NCI-H526 (cell line): ENCODE measurements at places on chromosomes 13 and 19.

GRCh38 chr19:7349231-7349591 lies 474 bp downstream of the ARHGEF18 start:
- no peak for DNase-seq

GRCh38 chr19:49361438-49362047 lies 673 bp downstream of the TEAD2 start:
- no peak for DNase-seq

DNA sequence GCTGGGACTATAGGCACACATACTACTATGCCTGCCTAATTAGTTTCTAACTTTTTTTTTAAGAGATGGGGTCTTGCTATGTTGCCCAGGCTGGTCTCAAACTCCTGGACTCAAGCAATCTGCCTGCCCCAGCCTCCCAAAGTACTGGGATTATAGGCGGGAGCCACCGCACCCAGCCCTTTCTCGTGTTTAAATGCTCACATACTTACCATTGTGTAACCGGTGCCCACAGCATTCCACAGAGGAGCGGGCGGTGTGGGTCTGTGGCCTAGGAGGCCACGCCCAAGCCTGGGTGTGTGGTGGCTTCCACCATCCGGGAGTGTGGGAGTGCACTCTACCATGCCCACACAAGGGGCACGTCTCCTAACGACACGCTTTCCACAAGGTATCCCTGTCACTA lies 7.7 kb downstream of the LMNB2 start:
- DNase-seq, result no peak

DNA sequence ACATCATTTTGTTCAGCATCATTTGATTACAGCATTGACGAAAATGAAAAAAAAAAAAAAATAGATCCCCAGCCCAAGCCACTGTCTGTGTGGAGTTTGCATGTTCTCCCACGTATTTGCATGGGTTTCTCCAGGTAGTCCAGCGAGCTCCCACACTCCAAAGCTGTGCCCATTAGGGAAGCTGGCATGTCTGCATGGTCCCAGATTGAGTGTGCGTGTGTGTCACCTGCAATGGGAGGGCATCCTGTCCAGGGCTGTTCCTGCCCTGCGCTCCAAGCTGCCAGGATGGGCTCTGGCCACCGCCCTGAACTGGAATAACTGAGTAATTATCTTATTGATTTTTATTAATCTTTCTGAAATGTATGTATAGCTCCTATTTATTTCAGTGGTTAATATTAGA lies 88.6 kb downstream of the KLF12 start:
- DNase-seq, result peak; percentile 97

DNA sequence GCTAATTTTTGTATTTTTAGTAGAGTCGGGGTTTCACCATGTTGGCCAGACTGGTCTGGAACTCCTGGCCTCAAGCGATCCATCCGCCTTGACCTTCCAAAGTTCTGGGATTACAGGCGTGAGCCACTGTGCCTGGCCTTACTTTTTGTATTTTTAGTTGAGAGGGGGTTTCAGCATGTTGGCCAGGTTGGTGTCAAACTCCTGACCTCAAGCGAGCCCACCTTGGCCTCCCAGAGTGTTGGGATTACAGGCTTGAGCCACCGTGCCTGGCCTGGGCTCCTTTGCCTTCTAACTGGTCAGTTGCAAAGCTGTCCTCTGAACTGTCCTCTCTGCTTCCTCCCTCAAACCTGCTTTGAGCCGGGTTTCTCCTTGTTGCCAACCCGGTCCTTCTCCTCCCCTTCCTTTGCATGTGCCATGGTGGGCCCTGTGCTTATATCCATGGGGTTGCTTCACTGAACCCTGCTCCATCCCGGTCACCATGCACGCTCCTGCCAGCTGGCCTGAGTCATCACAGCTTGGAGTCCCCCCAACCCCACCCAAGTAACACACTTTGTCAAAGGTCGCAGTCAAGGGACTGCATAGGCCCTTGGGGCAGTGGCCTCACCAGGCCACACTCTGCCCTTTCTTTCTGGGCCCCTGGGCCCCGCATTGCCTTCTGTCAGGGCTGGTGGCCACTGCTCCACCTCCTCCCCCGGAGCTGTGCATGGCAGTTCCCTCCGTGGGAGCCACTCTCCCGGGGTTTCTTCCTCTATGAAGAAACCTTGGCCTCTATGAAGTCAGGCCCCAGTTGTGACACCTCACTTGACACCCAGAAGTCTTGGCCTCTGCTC lies 21.2 kb downstream of the WTIP start:
- DNase-seq, result no peak

- DNase-seq, result no peak
Measured at GRCh38 chr19:46726551-46726950, 9.6 kb upstream of the PRKD2 start.

DNA sequence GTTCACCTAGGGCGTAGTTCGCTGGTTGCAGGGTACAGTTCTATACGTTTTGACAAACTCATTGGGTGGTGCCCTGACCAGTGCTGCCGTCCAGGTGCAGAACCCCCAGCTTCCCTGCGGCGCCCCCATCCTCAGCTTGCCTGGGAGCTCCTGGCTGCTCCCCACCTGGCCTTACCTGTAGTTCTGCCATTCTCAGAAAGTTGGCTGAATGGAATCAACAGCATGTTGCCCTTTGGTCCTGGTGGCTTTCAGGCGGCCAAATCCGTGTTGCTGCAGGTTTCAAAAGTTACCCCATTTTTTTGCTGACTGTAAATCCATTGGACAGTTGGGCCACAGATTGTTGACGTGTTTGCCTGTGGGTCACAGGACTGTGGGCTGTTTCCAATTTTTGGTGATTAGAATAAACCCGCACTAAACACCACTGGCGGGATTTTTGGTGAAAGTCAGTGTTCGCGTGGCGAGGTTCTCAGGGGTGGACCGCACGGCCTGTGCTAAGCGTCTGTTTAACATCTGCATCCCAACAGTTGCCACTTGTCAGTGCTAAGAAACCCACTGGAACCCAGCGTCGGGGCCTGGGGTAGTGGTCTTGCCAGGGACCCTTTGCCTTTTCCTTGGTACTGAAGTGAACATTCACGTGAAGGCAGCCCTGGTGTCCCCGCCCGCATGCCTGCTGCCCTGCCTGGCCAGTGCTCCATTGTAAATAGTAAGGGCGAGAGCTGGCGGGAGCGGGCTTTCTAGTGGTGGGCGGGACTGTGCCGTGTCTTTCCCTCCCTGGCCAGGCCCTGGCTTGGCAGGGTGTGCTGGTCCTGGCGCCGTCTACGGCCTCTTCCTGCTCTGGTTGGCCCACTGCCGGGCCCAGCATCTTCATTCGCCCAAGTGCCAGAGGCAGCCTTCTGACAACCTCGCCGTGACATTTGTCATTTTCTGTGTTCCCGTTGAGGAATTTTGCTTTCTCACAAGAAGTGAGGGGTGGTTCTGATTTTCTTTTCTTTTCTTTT lies 3.3 kb downstream of the DOT1L start:
- DNase-seq, result no peak

GRCh38 chr13:51432576-51432975 lies 20.3 kb downstream of the INTS6 start:
- DNase-seq, result no peak

GRCh38 chr19:11422163-11423065 lies 3.3 kb upstream of the RGL3 start:
- no peak for DNase-seq

DNA sequence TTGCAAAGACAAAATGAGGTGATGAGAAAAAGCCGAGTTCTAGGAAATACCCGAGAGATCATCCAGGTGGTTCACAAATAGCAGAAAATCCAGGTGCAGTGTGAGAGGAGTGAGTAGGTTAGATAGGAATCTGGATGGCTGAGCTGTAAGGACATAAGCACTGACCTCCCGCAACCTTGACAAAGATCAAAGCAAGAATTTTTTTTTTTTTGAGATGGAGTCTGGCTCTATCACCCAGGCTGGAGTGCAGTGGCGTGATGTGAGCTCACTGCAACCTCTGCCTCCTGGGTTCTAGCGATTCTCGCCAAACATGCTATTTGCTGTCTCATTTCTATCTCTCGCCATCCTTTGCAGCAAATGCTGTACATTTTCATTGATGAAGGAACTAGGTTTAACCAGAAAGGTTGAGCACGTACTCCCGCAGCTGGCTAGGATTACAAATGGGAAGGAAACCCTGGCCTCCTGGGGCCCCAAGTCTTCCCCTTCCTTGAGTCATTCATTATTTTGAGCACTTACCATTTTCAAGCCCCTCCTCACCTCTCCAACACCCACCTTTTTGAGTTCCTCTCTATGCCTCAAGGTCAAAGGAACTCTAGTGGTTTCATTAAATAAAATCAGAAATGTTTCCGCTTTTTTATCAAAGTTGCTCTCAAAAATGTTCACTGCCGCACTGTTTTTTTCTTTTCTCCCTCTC lies 38.8 kb downstream of the NLRP12 start:
- DNase-seq, result no peak

DNA sequence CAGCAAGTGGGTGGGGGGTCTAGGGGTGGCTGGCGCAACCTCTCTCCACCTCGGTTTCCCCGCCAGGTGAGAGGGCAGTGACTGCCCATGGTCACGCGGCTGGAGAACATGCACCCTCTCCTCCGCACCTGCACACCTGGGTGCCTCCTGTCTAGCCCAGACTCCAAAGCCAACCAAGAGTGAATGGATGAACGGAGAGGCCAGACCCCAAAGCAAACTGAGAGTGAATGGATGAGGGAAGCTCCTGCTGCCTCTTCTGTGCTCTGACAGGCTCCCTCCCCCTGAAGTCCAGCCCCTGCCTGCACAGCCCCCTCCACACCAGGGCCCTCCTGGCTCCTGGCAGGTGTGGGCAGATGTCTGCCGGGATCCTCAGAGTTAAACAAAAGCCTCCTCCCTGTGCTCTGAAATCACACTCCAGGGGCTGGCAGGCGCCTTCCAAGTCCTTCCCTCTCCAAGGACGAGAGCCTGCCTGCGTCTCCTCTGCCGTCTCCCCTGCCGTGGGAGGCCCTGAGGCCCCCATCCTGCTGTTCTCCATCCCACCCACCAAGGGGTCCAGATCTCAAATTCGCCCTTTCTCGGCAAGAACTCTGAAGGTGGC lies 2.2 kb downstream of the SBNO2 start:
- peak; percentile 69 for DNase-seq

DNA sequence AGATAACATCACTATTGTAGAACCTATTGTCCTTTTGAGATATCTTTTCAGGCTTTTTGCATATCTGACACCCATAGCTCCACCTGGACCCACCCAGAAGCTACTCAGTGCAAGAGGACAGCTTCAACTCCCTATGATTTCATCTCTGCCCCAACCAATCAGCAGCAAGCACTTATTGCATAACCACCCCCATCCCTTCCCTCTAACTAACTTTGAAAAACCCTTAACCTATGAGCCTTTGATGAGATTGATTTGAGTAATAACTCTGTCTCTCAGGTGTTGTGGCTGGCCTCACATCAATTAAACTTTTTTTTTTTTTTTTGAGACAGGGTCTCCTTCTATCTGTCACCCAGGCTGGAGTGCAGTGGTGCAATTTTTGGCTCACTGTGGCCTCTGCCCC lies 13.4 kb upstream of the MTRF1 start:
- DNase-seq, result no peak

DNA sequence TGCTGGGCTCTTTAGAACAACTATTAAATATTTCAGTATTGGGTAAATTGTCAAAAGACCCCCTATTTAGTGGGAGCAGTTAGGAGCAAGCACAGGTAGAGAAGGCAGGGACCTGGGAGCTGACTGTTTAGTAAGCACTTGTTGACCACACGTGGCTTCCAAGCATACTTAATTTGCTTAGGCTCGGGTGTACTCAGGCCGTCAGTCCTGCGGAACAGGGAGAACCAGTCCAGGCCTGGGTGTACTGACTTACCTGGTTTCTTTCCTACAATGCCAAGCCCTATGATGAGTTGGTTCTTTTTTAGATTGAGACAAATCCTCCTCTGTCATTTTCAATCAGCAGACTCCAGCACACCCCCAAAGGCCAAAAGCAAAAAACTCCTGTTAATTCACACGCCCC lies 90.0 kb downstream of the WDFY2 start:
- DNase-seq, result peak; percentile 97

DNA sequence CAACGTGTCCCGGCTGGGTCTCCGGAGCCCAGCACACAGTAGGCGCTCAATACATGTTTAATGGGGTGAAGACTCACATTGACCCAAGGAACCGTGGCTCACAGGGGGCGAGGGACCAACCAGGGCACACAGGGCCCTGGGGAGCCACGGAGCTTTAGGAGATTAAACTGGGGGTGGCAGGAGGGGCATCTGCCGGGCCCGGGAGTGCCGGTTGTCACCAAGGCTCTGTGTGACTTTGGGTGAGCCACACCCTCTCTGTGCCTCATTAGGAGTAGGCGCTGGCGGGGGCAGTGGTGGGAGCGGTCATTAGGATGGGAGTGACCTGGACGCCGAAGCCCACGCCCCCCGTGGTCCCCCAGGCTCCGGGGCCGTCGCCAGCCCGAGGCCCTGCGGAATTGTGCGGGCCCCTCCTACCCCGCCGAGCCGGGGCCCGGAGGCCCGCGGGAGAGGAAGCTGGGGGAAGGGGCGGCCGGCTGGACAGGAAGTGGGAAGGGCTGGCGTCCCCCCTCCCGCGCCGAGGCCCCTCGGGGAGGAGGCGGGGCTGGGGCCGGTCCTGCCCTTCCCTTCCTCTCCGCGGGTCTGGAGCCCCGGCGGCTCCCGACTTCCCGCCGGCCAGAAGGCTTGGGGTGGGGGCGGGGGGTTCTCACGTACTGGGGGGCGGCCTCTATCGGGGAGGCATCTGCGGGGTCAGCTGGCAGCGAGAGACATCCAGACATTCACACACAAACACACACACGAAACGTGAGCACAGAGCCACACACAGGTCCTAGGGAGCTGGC lies 1.8 kb upstream of the SSBP4 start:
- DNase-seq, result no peak

- DNase-seq, result no peak
Measured at GRCh38 chr19:8320564-8321066, 560 bp downstream of the NDUFA7 start.

GRCh38 chr13:51923983-51924539 lies 62.3 kb downstream of the CCDC70 start:
- no peak for DNase-seq

GRCh38 chr19:32131005-32131404 lies 214.4 kb upstream of the ZNF507 start:
- no peak for DNase-seq

GRCh38 chr13:99657848-99658260 lies 156.6 kb downstream of the TM9SF2 start:
- DNase-seq, result no peak

DNA sequence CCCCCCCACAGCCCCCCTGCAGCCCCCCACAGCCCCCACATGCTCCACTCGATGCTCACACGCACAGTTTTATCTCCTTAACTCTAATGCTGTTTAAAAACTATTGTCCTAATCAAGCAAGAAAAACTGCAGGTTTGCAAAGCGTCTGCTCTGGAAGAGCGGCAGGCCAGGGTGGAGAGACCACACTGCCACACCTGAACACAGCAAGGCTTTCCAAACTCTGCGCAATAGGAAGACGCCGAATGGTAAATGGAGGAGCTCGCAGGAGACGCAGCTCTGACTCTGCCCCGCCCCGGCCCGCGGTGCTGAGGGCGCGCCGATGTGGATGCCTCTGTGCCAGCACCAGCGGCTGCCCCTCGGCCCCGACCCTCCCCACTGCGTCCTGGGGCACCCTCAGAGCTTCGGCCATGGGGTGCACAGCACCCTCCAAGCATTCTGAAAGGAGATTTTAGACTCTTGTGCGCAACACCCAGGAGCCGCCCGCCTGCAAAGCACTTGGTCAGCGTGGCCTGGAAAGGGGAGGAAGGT lies 32.4 kb downstream of the RASA3 start:
- peak; percentile 93 for DNase-seq

- DNase-seq, result no peak
Measured at GRCh38 chr19:31546205-31546960, 197.1 kb upstream of the TSHZ3 start.
